ENCODE measurements at places on chromosomes 12 and 14.

- DNase-seq: peak; percentile 38
Observed at GRCh38 chr14:64324895-64325294, 30.7 kb upstream of the ESR2 start.

- DNase-seq: peak; percentile 83
Observed at GRCh38 chr12:89353823-89354611, 1.7 kb upstream of the DUSP6 start.

GRCh38 chr12:16269946-16270345, 7.5 kb downstream of the SLC15A5 start:
- no peak for DNase-seq

DNA sequence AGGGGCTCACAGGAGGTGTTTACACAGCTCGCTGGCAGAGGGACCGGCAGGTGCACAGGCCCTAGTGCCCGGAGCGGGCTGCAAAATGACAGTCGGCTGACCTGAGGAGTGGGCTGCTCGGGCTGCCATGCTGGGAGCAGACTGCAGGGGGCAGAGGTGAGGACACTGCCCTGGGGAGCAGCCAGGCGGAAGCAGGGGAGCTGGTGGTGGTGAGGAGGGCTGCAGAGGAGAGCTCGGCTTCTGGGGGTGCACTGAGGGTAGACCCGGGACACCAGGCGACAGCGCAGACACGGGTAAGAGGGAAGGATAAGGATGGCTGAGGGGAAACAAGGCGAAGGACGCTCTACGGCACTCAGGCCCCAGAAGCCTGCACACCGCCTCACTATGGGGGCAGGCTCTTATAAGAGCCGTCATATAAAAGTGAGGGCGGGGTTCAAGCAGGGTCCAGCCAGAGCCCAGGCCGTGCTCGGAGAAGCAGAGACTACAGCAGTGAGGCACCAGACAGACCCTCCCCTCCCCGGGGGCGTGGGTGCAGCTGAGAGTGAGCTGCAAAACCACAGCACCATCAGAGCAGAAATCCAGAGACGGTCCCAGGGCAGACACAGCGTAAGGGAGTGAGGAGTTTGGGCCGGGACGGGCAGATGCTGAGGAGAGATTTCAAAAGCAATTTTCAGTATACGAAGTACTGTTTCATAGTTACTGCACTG, 62.5 kb downstream of the CCDC88C start:
- DNase-seq: no peak

Measured in astrocyte of the hippocampus (primary cell).